Fibroblast of upper back skin (primary cell): ENCODE measurements at places on chromosomes 4 and X.
A peak's percentile ranks its signal among the peaks of the same experiment; 100 is the strongest.

- no peak for DNase-seq
Measured at GRCh38 chrX:39333451-39333850, 532.2 kb downstream of the MID1IP1 start.

DNA sequence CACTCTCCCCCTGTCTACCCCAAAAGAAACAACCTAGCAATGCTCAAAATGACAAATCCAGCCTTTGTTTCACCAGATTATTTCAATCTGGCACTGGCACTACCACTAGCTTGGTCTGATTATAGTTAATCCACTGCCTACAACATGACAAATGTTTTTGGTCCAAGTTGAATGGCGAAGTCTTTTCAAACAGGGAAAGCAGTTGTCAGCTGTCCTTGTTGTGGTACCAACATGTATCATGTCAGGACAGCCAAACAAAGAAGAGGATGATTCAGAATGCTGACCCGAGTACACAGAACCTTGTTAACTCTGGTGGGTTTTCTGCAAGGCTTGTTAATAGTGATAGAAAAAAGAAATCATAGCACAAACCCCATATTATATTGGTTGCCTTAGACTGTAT lies 160.8 kb upstream of the ANK2 start:
- no peak for DNase-seq

DNA sequence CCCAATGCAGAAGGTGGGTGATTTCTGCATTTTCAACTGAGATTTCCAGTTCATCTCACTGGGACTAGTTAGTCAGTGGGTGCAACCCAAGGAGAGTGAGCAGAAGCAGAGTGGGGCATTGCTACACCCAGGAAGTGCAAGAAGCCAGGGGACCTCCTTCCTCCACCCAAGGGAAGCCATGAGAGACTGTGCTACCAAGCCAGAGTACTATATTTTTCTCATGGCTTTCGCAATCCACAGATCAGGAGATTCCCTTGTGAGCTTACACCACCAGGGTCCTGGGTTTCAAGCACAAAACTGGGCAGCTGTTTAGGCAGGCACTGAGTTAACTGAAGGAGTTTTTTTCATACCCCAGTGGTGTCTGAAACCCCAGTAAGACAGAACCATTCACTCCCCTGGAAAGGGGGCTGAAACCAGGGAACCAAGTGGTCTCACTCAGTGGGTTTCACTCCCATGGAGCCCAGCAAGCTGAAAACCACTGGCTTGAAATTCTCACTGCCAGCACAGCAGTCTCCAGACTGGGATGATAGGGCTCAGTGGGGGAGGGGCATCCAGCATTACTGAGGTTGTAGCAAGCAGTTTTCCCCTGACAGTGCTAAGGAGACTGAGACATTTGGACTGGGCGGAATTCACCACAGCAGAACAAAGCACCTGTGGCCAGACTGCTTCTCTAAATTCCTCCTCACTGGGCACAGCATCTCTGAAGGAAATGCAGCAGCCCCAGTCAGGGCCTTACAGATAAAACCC lies 903.4 kb downstream of the TECRL start:
- DNase-seq = no peak

GRCh38 chrX:119398587-119398973 lies 556 bp upstream of the SLC25A43 start:
- no peak for DNase-seq

- DNase-seq = no peak
Measured at GRCh38 chr4:90226734-90227133, 99.5 kb downstream of the CCSER1 start.

DNA sequence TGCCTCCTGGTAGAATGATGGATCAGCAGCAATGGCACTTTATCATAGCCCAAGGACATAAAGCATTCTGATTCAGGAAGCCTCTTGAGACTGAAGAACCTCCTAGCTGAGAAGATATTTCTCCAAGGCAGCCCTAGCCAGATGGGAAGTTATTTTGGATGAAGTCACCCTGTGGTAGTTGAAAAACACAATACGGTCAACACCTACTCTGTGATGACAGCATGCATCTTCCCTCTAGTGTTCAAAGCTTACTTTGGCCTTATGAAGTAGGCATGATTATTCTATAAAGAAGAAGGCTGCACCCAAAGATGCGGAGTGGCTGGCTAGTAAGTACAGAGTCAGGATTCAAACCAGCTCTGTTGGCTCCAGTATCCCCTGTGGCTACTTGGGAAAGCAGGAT lies 47.9 kb downstream of the TLR10 start:
- DNase-seq = no peak

DNA sequence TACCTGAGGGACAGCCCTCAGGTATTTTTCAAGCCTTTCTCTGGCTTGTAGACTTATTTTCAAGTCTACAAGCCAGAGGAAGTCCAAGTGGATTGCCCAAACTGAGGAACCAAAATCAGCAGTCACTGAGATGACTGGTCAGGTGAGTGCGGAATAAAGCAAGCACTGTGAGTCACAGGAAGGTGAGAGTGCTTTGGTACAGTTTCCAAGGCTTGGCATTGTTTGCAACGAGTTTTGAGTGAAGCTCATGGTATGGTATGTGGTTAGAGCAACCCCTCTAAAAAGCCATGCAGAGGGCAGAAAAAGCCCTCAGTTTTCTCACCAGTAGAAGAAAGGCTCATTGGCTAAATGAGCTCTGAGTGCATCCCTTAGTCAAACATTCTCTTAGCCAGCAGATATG lies 112.8 kb upstream of the EOLA2 start:
- no peak for DNase-seq

- DNase-seq = no peak
Measured at GRCh38 chrX:97452283-97452682, 568.6 kb downstream of the RPA4 start.

DNA sequence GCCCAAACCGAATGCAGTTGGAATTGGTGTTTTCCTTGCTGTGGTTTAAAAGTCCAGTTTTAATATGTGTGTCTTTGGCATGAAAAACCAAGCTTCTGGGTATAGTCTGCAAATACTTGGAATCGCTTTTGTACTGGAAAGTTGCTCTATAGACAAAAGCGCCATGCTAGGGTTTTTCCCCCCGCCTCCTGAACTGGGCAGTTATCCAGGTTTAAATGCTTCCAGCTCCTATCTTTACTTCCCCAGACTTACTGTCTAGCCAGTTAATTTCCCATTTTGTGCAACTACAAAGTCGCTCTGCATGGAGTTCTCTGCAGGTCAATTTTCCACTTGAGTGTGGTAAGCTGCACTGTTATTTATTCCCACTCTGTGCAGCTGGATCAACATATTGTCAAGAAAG lies 2.7 kb downstream of the RASL11B start:
- peak; percentile 85 for DNase-seq

DNA sequence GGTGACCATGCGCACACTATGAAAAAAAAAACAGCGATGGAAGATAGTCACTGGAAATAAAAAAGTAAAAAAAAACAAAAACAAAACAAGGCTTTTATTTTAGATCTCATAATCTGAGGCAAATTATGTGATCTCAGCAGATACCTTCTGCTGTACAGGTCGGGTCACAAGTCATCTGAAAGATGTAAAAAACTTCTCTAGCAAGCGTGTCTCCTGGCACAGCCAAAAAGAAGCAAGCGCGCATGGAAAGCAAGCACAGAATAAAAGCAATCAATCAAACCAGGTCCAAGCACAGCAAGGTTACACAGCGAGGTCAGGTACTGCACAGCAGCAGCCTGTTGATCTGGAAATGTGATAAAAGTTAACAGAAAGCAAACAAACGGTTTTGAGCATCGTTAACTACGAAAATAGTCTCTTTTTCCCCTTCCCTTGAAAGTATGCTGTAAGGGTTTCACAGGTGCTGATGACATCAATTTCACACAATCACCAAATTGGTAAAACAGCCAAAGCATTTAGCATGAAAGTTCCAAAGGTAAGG lies 79.3 kb upstream of the MTNR1A start:
- no peak for DNase-seq

DNA sequence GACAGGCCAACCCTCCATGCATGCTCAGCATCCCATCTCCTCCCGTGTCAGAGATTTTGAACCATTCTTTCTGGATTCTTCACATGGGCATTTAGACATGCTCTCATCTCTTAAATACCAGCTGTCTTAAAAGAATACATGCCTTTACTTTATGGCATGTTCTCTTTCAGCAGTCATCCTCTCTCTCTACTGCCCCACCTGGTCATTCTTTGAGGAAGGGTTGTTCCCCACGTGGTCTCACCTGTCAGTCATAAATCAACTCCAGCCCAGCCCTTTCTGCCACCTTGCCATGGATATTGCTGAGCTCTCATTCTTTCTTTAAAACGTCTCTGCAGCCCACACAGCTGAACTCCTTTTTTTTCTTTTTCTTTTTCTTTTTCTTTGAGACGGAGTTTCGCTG lies 111.3 kb downstream of the ARHGAP10 start:
- DNase-seq = peak; percentile 25

GRCh38 chrX:17005712-17006368 lies 59.4 kb downstream of the REPS2 start:
- no peak for DNase-seq

DNA sequence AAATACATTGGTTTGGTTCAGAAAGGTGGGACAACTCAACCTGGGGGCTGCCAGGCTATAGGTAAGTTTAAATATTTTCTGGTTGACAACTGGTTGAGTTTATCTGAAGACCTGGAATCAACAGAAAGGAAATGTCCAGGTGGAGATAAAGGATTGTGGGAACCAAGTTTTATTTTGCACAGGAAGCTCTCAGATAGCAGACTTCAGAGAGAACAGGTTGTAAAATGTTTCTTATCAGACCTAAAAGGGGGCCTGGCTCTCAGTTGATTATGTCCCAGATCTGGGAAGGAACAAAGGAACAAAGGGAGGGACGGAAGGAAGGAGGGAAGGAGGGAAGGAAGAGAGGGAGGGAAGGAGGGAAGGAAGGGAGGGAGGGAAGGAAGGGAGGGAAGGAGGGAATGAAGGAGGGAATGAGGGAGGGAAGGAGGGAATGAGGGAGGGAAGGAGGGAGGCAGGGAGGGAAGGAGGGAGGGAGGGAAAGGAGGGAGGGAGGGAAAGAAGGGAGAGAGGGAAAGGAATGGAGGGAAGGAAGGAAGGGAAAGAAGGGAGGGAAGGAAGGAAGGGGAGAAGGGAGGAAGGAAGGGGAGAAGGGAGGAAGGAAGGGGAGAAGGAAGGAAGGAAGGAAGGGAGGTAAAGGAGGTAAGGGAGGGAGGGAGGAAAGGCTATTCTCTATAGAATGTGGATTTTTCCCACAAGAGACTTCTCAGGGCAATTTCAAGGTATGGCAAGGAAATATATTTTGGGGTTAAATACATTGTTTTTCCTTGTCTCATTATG lies 186.7 kb downstream of the DHRSX start:
- DNase-seq = no peak

- DNase-seq = peak; percentile 62
Measured at GRCh38 chrX:10507181-10507580, 113.2 kb downstream of the MID1 start.

GRCh38 chr4:125573368-125573767 lies 258.6 kb downstream of the FAT4 start:
- DNase-seq = no peak

- peak; percentile 12 for DNase-seq
Measured at GRCh38 chrX:84335121-84335520, 147.1 kb upstream of the RPS6KA6 start.

- peak; percentile 38 for DNase-seq
Measured at GRCh38 chrX:85922821-85923220, 124.5 kb downstream of the CHM start.

GRCh38 chr4:105455998-105456397 lies 17.9 kb downstream of the PPA2 start:
- DNase-seq = no peak

DNA sequence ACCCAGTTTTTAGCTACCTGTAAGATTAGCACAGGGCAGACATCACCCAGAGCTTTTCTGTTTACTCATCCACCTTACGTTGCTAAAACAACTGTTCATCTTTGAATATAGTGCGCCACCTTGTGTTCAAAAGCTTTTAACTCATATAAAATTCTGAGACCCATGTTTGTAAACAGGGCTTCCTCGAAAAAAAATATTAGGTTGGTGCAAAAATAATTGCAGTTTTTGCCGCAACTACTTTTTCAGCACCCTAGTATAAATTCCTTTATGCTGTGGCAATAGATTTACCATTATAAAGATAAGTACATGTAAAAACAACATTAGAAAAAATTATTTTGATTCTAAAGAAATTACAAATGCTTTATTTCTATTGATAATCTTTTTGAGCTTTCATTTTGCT lies 147.9 kb downstream of the LRBA start:
- peak; percentile 76 for DNase-seq

GRCh38 chr4:123017636-123018395 lies 95.4 kb upstream of the NUDT6 start:
- DNase-seq = peak; percentile 58

DNA sequence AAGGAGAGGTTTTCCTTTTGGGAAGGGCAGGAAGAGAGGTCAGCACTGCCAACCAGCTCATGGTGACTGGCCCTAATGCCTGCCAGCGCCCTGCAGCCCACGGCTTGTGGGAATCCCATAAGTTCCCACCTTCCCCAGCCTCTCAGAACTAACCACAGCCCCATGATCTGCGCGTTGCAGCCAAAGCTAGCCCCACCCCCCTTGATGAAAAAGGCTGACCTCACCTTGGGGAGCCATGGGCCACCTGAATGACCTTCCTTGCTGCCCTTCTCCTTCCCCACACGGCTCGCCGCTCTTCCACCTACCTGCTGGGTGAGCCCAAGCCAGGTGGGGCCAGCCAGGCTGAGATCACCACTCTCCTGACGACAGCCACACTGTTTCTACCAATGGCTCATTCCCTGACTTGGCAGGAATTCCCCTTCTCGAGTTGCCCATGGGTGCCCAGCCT lies 3.9 kb upstream of the ELF4 start:
- DNase-seq = no peak

GRCh38 chrX:120365320-120365719 lies 3.4 kb downstream of the ATP1B4 start:
- peak; percentile 2 for DNase-seq

DNA sequence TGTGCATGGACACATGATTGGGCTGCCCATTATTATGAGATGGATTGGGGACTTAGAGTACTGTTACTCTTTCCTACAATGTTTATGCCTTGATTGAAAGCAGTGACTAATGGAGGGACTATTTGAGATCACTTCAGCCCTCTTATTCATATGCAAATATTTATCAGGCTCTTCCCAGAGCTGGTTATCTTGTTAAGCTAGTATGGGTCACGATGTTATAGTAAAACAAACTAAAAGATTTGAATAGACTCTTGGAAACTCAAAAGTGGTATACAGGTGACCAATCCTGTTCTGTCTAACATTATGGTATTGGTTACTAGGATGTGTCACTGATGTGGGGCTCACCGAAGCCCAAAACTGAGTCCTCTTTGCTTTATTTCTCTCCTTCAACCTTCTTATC lies 306.2 kb upstream of the CASK start:
- DNase-seq = no peak

DNA sequence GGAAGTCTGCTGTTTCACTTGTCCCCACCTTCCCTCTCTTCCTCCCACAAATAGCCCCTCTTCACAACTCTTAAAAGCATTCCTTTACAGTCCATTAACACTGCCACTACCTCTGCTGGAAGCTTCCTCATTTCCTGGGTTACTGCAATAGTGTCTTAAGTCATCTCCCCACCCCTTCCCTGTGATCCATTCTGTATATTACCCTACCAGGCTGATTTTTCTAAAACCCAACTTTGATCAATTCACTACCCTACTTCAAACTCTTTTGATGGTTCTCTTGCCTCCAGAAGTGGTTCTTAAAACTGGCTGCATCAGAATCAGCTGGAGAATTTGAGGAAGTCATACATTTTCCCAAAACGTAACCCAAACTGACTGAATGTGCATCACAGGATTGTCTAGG lies 8.8 kb upstream of the XIAP start:
- DNase-seq = no peak

GRCh38 chr4:104248726-104249125 lies 246.0 kb downstream of the CXXC4 start:
- DNase-seq = no peak
